Bronchial epithelial cell (primary cell): ENCODE measurements at places on chromosomes 16 and 17. TPM values are rescaled to one million over a fixed set of nuclear protein-coding genes. Genes with fewer than 3 reads are reported as not detected.

KRT36 gene
- total RNA-seq = under 0.01 TPM in 1 of 2 replicates, not detected in the other

GPR179 gene
- total RNA-seq = under 0.01 TPM in 2 replicates

ZACN gene
- not detected in 2 replicates for total RNA-seq

TNP2 gene
- total RNA-seq = not detected in 2 replicates

EPN3 gene
- 2.9 and 10.9 TPM in 2 replicates for total RNA-seq

SLC6A4 gene
- total RNA-seq = 0.13 TPM in 1 of 2 replicates, not detected in the other

CACNG3 gene
- not detected in 2 replicates for total RNA-seq

MYCBPAP gene
- 0.13 and 0.26 TPM in 2 replicates for total RNA-seq

CSH1 gene
- total RNA-seq = not detected in 2 replicates

TAT gene
- total RNA-seq = not detected in 2 replicates

MGAT5B gene
- under 0.01 TPM in 1 of 2 replicates, not detected in the other for total RNA-seq

DNA sequence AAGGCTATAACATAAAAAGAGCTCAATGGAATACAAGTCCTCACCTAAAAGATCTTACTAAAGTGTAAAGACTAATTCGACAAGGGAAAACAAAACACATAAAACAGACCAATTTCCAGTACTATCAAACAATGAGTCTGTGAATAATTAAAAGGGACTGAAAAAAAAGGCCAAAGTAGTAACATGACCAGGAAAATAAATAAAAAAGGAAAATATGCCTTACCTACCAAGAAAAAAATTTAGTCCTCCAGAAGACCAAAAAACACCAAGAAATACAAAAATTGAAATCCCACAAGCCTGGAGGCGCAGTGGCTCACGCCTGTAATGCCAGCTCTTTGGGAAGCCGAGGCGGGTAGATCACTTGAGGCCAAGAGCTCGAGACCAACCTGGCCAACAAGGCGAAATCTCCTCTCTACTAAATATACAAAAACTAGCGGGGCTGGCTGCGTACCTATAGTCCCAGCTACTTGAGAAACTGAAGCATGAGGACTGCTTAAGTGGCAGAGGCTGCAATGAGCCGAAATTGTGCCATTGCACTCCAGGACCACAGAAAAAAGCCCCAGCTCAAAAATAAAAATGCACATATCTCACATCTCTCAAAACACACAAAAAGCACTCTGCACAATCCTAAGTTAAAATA lies 60.8 kb downstream of the TEX14 start:
- no peak for DNase-seq

DNA sequence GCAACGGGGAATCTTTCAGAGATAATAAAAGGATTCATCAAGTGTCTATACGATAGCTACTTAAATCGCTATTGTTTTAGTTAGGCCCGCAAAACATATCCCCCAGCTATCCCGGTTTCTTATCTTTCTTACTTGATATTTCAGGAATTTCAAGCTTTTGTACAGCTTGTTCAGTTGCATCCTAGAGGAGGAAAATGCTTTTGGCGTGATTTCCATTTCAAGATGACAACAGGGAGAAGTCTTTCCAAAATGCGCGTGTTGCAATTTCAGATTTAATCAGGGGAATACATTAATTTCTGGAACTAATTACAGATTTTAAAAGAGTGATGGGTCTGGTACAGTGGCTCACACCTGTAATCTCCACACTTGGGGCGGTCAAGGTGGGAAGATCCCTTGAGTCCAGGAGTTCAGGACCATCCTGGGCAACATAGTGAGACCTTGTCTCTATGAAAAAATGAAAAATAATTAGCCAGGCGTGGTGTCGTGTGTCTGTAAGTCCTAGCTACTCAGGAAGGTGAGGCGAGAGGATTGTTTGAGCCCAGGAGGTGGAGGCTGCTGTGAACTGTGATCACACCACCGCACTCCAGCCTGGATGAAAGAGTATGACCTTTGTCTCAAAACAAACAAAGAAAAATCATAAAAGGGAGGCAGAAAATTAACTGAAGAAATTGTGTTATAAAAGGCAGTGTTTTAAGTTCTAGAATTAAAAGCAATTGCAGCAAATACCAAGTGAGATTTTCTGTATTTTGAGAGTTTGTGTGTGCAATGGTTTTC lies 546.1 kb downstream of the MAF start:
- no peak for DNase-seq

GRCh38 chr16:49494891-49495566 lies 121.4 kb downstream of the C16orf78 start:
- DNase-seq = no peak

DNA sequence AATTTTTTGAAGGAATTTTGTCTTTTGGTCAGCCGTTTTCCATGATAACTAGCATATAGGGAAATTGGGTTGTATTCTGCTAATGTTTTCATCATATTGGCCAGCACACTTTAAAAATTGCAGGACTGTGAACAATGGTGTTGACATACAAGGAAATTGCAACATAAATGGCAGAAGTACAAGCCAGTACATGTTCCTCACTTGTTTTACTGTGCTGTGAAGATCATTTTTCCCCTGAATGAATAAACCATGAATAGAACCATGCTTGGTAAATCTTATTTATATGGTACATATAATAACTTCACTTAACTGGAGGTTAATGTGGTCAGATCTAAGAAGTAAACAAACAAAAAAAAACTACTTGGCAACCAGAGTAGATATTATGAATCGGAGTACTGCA lies 22.8 kb downstream of the OMG start:
- DNase-seq = peak; percentile 98

DNA sequence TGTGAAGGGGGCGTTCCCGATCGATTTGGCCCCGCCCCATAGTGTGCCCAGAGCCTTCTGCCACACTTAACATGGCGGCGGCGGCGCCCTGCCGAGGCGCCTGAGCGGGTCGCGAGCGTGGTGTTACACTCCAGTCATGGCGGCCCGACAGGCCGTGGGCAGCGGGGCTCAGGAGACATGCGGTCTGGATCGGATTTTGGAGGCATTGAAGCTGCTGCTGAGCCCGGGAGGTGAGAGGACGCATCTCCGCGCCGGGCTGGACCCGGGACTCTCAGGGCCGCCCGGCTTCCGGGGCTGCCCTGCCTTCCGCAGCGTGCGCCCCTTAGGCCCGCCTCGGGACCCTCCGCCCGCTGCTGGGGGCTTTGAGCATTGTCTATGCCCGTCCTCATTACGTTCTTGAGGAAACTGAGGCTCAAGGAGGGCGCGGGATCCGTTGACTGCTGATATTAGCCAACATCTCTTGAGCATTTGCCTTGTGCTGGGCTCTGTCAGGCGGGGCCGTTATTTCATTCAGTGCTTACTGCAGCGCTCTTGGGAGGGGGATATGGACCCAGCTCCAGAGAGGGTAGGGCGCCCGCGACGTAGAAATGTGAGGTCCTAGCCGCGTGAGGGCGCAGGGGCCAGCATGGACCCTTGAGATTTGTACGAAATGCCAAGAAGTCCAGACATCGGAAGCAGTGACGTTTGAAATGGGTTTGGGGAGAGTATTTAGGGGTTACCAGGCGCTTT lies at the start of gene TANGO6:
Gene TANGO6 (plus strand): TSS at position 50 of the 729 bp plus-strand sequence. CDS start 87 bp downstream, at position 137.
- peak; percentile 55 for DNase-seq

DNA sequence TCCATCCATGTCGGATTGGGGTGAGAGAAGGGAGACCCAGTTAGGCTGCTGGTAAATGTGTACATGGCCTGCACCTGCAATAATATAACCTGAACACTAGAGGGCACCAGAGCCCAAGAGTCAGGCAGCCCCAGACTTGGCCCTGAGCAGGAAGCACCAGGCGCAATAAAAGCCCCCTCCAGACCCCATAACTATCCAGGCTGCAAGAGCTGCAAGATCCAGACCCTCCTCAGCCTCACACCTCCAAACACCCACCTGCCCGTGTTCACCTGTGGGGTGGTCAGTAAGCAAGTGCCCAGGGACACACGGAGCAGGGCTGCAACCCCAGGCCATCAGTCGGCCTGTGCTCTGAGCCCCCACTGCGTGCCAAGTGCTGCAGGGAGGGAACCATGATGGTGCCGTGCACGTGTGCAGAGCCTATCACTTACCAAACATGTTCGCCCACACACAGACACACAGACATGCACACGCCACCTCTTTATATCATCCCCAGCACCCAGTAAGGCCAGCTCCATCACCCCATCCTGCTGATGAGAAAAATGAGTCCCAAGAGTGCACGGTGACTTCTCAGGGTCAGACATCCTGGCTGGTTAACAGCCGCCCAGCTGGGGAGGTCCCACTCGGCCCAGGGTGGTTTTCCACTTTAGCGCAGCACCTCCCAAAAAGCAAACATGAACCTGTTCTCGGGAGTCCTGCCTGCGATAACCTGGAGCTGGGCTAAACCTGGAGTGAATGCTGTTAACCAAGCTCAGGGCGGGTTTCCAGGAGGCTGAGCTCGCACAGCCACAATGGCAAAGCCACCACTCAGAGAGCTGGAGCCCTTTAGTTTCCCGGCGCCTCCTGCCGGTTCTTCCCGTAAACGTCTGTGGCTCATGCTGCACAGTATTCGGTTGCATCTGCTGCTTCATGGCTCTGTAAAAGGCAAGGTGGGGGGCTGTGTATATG lies 439.8 kb downstream of the SOX9 start:
- DNase-seq = peak; percentile 53

DNA sequence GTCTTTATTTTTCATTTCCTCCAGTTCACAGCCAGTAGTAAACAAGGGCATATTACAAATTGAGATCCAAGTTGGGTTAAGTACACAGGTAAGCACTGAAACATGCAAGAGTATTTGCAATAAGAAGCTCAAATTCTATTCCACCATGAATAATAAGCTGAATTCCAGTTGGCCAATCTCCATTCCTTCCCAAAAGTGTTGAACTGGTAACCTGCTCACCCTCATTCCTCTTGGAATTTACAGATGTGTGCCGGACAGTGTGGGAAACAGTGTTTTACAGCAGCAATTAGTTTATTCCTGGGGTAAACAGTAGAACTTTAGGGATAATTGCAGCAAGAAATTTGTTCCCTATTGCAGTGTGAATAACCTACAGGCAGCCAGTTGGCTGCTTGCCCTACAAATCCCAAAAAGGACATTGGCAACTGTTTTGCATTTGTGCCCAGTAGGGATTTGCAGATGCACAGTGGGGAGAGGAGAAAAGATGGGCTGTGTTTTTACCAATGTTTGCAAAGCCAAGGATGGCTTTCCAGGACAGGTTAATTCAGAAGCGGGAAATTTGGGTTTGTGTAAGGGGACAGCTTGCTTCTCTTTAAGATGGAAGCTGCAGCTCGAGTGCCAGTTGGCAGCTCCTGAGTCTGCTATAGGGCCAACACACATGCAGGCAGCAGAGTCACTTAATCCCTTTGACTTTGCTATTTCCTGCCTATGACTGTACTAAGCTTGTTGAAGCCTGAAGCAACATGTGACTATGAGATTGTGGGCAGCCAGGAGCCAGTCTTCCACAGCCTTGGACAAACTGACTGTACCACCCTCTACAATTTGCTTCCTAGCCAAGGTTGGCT lies 318.9 kb downstream of the MAP2K6 start:
- peak; percentile 97 for DNase-seq

DNA sequence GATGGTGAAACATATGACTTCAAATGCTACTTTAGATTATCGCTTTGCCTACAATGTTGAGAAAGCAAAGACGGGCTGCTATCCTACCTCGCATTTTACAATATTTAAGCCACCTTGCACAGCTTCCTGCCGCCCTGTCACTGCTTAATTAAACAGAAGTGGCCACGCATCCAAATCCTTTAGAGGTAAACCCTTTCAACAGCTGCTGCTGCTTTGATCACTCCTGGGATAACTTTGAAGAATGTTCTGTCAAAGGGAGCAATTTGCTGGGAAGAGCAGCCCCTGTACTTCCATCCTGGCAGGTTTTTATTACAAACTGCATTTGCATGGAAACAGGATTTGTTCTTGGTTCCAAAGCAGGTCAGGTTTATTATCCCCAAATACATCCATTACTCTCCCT lies 24.2 kb upstream of the SSTR2 start:
- DNase-seq = no peak

GRCh38 chr16:74813109-74813641 lies 38.6 kb upstream of the FA2H start:
- peak; percentile 59 for DNase-seq

- no peak for DNase-seq
Observed at GRCh38 chr17:64154313-64154695, 24.4 kb upstream of the ERN1 start.

DNA sequence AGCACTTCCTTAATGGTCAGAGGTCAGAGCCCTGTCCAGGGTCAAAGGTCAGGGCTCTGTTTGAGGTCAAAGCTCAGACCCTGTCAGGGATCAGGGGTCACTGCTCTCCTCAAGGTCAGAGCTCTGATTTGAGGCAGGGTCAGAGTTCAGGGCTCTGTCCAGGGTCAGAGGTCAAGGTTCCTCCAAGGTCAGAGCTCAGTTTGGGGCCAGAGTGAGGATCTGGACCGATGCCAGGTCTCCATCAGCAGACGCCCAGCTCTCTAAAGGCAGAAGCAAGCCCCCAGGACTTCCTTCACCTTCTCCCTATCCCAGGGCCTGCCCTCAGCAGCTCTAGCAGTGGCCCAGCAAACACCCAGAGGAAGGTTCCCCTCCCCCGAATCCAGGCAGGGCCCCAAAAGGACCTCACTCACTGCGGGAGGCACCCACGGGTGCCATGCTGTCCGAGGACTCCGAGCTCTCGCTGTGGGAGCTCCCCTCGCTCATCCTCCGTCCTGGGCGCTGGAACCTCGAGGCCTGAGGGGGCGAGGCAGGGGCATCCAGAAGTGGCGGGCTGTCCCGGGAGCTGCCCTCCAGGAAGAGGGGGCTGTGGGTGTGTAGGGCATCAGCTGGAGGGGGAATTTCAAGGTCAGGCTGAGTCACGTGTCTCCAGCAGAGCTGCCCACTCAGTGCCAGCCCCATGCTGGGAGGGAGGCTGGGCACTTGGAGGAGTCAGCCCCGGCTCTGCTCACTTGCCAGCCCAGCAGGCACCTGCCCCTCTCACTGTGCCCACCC lies 26.7 kb downstream of the PIMREG start:
- DNase-seq = no peak

GRCh38 chr16:67666032-67666551 lies 458 bp downstream of the ENKD1 start:
- DNase-seq = no peak

GRCh38 chr16:27066668-27067537 lies at the start of gene C16orf82:
TSS of gene C16orf82 (plus strand) at chr16:27066927.
- no peak for DNase-seq

DNA sequence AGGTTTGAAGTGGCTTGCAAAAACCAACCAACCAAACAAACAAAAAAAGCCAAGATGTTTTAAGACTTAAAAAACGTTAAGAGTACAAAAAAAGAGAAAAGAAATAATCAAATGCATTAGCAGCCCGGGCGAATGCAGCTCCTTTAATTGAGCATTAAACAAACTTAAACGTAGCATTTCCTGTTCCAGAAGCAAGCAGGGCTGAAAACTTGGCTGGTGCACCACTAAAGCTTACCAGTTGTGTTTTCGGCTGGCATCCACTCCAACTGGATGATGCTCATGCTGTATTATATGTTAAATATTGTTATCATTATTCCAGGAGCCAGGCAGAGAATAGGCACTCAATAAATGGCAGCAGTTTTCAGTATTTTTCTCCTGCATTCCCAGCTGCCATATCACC lies 45.1 kb downstream of the IRX6 start:
- no peak for DNase-seq

- no peak for DNase-seq
Observed at GRCh38 chr17:45783593-45784292, 377 bp upstream of the CRHR1 start.

GRCh38 chr16:81810361-81810760 lies 31.3 kb downstream of the PLCG2 start:
- no peak for DNase-seq

- DNase-seq = no peak
Observed at GRCh38 chr16:87698676-87699199, 67.0 kb downstream of the KLHDC4 start.
